ENCODE measurements at places on chromosomes 2 and 18. TPM values are rescaled to one million over a fixed set of nuclear protein-coding genes. Genes with fewer than 3 reads are reported as not detected.

Gene SGPP2
- 0.10 TPM for total RNA-seq

Gene SFXN5
- total RNA-seq, result 8.7 TPM

Gene NLRC4
- total RNA-seq, result not detected

Gene PSD4
- 2.5 TPM for total RNA-seq

Gene CPSF3
- 94.9 TPM for total RNA-seq

Gene RAMP1
- total RNA-seq, result 6.2 TPM

DNA sequence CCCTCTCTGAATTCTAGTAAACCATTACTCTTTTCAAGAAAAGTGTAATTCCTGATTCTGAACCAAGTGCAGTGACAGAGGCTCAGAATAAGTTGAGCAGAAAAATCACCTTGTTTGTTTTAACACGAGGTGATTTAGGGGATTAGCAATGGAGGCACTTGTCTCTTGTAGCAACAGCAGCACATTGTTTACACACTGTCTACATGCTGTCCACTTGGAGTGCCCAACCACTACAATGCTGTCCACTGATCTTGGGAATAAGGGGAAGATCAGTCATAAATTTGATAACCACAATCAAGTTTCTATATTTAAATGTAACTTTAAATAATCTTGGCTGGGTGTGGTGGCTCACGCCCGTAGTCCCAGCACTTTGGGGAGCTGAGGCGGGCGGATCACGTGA lies 13.9 kb upstream of the RMND5A start:
- no peak for DNase-seq

DNA sequence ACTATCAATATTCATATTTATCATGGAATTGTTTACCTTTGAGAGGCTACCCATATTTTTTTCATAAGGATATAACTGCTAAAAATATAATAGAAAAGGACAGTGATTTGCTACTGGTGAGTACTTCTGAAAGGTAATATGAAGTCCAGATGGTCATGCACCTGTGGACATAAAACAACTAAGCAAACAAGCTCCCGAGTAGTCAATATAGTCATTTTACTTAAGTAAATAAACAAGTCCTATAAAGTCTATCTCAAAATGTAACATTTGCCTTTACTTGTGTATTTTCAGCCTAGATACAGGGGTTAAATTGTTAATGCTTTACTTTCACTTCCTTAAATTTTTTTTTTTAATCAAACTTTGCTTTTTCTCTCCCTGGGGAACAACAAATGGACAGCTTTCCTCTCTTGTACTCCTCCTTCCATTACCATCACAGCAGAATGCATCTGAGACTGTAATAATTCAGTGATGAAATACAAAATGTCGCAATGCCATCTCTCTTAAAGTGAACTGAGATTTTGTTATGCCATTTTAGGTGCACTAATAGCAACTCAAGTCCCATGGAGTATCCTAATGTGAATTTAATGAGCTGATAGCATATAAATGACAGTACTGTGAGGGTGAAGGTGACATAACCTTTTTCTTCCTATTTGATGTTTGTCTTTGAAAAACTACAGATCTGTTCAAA lies 1325.4 kb upstream of the ZEB2 start:
- no peak for DNase-seq

DNA sequence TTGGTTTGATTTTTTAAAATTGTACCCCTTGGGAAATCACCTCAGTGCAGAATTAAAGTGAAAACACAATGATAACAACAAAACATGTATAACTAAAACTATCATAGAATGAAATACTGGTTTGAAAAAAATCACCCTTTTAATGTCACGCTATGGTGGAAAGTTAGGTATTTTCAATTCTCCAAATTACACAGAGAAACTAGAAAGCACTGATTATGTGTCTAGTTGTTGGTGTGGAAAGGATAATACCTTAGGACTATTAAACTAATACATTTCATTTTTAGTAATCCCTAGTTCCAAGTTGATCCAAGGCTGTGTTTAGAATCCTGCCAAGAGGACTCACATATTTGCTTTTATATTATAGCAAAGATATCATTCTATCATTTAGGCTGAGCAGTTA lies 71.2 kb downstream of the NUP35 start:
- no peak for DNase-seq

- DNase-seq, result no peak
These were observed 129.9 kb downstream of the L3MBTL4 start for GRCh38 chr18:6284761-6285160.

DNA sequence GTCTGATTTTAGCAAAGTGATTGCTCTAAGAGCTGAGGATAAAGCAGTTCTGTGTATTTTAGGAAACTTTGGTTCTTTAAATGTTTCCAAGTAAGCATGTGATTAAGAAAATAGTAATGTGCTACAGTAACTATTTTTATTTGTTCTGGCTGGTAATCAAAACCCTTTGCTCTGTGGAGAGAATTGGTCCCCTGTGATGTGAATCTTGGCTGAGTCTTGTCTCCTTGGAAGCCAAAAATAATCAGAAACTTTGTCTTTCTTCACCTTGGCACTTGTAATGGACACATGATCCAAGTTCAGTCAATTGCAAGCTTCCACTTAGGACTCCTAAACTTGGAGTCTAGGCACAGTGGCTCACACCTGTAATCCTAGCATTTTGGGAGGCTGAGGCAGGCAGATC lies 422.7 kb upstream of the CDH20 start:
- no peak for DNase-seq

- DNase-seq, result no peak
These were observed 78.6 kb downstream of the BARD1 start for GRCh38 chr2:214730800-214731407.

DNA sequence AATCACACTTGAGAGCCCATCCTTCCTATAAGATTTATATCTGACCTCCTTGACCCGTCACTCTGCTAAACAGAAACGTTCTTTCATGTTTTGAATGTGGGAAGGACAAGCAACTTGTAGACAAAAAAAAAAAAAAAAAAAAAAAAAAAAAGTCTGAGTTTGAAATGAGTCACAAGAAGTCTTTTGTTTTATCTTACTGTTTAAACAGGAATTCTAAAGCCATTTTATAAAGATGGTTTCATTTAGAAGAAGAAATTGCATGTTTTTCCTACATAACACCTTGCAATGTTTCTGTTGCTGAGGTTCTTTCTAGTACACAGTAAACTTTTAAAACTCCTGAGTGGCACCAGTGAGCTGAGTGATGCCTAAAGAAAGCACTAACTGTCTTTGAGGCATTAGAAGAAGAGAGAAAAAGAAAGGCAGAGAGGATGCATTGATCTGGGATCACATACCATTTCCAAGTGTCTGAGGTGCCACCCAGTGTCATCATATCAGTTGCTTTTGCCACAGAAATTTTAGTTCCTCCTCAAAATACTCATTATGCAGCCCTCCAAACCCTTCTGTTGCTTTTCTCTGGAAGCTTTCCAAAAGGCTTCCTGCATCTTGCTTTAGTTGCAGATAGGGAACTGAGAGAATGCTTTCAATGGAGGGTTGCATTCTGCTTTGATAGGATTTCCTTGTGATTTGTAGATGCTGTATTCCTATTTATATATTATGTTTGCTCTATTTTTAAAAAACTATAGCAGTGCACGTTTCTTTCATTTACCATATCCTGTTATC lies 69.1 kb downstream of the ACVR2A start:
- DNase-seq, result peak; percentile 3

DNA sequence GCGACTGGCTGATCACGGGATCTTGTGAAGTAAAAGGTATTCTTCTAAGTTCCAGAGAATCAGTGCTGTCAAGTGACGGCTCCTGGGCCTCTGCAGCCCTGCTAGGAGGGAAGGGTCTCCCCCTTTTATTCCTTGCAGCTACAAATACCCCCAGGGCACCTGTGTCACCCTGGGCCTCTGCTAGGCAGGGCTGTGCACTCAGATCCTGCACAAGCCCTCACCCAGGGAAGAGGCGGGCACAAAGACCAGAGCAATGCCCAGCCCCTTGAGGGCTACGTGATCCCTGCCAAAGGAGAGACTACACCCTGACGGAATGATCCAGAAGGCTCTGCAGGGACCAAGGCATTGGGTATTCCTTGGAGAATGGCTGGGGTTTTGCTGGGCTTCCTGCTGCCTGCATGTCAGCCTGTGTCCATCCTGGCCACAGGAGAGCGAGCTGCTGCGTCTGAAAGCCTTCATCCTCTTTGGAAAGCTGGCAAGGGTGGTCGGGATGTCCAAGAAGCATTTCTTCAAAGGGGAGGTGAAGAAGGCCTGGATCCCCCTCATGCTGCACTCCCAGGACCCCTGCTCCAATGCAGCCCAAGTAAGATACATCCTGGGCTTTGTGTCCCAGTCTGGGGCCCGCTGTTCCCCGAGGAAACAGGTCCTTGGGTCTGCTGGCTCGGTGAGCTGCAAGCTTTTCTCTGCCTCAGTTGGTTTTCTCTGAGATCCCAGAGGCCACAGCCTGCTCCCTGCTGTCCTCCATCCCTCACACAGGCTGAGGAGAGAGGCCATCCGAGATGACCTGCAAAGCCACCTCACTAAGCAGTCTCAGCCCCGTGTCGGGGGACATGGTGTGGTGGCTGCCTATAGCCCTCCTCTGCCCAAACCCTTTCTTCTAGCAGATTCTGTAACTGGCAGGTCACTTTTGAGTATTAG lies 24.9 kb downstream of the HJURP start:
- DNase-seq, result no peak

DNA sequence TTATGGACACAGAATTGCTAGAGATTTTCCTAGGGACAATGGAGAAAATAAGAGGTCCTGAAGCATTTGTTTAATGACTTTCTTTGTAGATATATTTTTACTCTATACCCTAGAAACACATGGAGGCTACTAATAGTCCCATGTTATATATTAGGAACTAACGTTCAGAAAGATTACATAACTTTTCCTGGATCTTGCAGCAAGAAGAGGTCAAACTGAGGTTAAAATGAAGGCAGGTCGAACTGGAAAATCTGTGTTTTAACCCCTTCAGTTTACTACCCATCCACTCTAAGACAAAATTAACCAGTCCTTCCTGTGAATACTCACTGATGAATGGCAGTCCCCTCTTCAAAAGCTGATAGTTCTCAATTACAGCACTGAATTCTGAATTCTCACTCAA lies 1415.8 kb upstream of the CELF4 start:
- DNase-seq, result no peak

DNA sequence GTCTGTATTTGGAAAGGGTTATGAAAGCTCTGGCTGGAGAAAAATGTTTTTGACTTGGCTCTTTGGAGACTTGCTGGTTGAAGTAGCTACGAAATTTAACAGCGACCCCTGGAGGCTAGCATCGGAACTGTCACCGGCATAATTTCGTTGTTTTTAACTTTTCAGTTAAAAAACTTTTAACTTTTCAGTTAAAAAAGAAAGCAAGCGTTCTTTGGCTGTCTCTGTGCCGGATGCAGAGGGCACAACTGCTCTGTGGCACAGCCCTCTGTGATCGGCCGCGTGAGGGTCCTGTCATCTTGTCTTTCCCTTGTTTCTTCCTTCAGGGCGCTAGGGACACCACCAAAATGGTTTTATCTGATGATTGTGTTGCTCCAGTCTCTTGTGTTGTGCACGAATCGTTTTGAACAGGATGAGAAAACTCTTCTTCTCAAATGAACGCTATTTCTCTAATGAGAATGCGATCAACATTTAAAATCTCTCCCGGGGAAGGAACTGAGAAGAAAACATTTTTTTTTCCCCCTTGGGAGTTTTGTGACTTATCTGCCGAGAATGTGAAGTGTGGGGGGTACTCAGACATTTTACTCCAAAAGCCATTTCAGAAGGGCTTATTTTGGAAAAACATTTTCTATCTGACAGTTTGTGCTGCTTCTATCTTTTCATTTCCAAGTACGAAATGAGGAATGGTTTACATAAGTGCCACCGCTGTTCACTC lies 57.1 kb downstream of the ADCYAP1 start:
- peak; percentile 30 for DNase-seq

GRCh38 chr2:184367211-184367610 lies 231.1 kb upstream of the ZNF804A start:
- no peak for DNase-seq

- DNase-seq, result no peak
These were observed 57.3 kb upstream of the CREB1 start for GRCh38 chr2:207472343-207473048.
